Activated CD8-positive, alpha-beta memory T cell treated with anti-CD3 and anti-CD28 coated beads, Interleukin-2, amount 50 U/mL, for 48 hours (primary cell): ENCODE measurements at places on chromosomes 12 and 14.

DNA sequence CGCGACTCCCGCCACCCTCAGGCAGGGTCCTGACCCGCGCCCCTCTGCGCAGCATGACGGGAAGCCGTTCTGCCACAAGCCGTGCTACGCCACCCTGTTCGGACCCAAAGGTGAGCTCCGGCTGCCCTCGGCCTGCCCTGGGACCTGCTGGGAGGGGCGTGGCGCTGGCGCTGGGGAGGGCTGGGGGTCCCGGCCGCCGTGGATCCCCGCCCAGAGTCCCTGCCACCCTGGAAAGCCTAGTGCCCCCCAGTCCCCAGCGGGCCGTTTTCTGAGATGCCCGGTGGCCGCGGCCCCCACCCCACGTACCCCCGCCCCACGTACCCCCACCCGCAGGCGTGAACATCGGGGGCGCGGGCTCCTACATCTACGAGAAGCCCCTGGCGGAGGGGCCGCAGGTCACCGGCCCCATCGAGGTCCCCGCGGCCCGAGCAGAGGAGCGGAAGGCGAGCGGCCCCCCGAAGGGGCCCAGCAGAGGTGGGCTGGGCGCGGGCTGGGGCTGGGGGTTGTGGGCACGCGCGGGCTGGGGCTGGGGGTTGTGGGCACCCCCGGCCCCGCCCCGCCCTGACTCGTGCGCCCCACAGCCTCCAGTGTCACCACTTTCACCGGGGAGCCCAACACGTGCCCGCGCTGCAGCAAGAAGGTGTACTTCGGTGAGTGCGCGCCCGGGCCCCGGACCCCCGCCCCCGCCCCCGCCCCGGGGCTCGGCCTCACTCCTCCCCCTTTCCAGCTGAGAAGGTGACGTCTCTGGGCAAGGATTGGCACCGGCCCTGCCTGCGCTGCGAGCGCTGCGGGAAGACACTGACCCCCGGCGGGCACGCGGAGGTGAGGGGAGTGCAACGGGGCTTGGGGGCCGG lies 4.0 kb downstream of the CRIP2 start:
- DNase-seq, result no peak

- DNase-seq, result no peak
These were observed 55.5 kb upstream of the SRRM4 start for GRCh38 chr12:118925826-118926225.

GRCh38 chr14:24232121-24232644 lies at the start of gene NEDD8:
NEDD8 (minus strand) TSS chr14:24232367; CDS start chr14:24232267, 100 bp downstream.
- DNase-seq, result peak; percentile 92

GRCh38 chr12:33277376-33277775 lies 162.2 kb downstream of the SYT10 start:
- no peak for DNase-seq

DNA sequence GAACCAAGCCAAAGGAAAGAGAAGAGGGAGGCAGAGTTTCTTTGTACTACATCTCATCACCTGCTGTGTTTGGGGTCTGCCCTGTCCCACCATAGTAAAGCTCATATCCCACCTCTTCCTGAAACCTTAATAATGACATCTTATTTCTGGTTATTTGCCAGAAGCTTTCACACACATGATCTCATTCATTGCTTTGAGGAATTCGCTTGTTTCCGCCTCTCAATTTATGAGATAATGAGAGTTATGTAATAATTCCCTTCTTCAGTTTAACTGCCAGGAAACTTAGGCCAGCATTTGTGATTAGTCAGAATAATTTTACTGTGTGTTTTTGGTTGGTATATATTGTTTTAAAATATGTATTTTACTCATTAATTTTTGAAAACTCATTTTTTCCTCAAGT lies 205.2 kb downstream of the CACNA1C start:
- no peak for DNase-seq

GRCh38 chr12:107545737-107546353 lies 139.8 kb upstream of the PWP1 start:
- DNase-seq, result no peak

GRCh38 chr14:21780429-21781084 lies 106.9 kb upstream of the OR4E1 start:
- DNase-seq, result no peak

DNA sequence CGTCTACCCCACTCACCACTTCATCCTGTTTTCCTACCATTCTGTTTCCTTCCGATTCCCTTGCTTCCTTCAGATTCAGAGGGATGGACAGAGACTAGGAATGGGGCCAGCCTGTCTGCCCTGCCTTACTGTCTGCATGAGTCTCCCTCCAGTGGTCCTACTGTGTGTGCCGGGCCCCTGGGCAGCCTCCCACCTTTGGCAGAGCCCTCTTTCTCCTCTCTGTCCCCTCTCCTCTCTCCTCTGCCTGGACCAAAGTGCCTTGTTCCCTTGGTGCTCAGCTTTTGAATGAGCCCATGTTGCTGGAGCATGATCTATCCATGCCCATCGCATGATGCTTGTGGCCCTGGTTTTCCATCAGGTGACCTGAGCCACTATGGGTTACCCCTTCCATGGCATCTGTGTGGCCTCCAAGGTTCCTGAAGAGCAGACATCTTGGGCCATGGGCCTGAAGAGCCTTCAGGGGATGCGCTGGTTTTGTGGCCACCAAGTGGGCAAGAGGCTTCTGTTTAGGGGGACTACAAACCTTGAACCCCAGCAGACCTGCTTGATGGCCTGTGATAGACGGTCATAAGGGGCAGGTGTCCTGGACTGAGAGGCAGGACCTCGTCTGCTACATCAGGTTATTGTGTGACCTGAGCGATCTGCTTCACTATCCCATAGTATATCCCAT lies 54.2 kb upstream of the BCL11B start:
- no peak for DNase-seq

- DNase-seq, result no peak
These were observed 250.4 kb downstream of the ALX1 start for GRCh38 chr12:85530456-85530855.

GRCh38 chr12:85951823-85952222 lies 77.7 kb downstream of the NTS start:
- no peak for DNase-seq

DNA sequence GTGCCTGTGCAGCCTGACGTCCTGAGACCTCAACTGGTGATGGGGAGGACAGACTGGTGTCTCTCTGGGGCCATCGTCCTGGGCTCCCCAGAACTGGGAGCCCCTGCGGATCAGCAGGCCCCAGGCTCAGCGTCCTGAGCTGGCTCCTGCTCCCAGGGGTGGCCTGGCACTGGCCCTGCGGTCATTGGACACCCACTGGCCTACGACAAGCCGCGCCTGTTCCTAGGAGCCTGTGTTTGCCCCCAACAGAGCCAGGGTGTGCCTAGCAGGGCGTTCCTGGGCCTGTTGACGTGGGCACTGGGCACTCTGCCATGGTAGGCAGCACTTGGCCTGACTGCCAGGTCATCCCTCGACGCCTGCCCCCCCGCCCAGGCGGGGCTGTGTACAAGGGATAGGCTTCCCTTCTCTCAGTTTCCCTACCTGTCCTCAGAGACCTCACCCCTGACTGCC lies 8.4 kb downstream of the ADSS1 start:
- DNase-seq, result no peak

DNA sequence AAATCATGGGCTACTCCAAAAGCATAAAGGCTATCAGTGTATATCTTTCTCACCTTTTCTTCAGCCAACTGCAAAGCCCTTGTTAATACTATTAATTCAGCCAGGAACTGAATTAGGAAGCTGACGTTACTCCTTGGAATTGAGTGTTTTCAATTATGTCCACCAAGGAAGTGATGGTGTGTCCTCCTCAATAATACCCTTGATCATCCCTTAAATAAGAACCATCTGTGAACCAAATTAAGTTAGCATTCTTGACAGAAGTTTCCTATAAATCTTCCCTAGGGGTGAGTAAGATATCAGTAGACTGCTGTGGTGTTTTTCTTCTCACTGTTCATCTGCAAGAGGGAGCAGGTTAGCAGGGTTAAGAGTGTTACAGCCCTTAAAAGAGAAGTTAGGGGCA lies 252.3 kb upstream of the AVPR1A start:
- DNase-seq, result no peak

- DNase-seq, result no peak
These were observed 52.3 kb upstream of the CCND2 start for GRCh38 chr12:4221258-4221620.

GRCh38 chr12:23581913-23582312 lies 367.6 kb downstream of the SOX5 start:
- no peak for DNase-seq

GRCh38 chr12:112916270-112916669 lies 9.5 kb downstream of the OAS1 start:
- no peak for DNase-seq
